Natural killer cell (primary cell): ENCODE measurements at places on chromosomes 7 and 10.

DNA sequence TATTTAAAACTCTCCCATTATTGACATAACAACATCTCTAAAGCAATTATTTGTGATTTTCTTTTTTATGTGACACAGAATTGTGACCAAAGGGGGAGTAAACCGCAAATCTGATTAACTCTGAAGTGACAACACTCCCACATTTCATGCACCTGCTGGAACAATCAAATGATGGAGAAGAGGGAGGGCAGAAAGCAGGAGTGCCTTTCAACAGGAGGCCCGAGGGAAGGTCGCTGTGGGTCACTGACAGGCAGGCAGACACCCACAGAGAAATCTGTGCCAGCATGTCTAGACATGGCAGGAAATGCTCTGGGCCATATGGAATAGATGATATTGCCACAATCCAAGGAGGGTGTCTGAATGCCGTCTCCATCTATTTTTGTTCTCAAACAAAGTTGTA is 247.3 kb downstream of the DOCK4 start:
- DNase-seq: no peak

DNA sequence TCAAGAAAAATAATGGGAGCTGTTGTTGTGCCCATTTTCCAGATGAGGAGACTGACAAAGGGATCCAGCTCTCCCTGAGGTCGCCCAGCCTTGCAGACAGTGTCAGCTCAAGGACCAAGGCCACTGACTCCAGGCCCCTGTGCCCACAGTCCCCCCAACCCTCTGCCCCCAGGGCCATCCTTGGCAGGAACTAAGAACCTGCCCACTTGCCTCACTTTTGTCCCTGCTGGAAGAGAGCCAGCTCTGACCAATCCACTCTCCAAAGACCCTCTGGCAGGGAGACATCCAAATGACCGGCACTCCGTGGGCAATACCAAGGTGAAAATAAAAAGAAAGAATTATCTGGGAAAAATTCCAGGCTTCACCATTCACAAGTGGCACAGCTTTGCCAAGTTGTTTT is 101.3 kb downstream of the TCERG1L start:
- DNase-seq: no peak

DNA sequence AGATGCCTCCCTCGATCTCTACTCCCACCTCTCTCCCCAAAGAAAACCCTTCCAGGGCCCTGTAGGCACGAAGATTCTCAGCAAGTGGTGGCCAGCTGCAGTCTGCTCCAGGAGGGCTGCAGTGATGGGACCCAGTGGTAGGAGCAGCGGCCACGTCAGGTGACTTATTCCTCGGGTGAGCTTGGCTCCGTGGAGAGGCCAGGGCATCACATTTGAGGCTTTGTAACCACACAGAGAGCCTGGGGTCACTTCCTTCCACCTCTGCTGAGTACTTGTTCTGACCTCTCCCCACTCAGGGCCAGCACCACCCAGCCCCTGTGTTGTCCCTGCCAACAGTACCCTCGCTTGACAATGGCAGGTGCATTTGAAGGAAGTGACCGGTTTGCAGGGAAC is 17.9 kb upstream of the EN2 start:
- no peak for DNase-seq

DNA sequence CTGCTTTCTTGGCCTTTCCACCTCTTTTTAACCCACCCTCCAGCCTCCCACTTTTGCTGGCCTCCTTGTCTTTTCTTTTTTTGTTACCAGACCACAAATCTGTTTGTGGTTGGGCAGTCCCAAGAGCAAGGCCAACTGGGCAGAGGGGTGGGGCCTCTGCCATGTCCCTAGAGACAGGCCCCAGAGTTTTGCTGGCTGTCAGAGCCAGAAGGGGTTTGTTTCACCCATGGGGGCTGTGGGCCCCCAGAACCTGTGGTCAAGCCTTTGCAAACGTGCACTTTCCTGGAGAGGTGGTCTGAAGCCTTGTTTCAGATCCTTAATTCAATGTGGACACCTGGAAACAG is 10.3 kb downstream of the ZMIZ1 start:
- no peak for DNase-seq

DNA sequence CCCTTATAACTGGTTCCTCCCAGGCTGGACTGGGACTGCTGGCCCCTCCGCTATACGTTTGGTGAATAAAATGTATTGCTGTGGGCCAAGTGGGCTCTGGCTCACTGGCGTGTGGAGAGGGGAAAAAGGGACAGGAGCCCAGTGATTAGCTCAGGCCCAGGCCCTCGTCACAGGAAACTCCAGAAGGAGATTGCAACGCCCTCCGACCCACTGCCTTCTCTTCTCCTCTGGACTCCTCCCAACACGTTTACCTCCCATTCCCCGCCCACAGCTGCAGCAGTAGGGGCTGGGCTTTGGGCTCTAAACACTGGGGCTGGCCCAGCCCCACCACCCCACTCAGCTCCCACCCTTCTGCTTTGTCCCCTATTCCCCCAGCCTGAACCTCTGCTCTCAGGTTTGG is 173.9 kb downstream of the NEURL1 start:
- DNase-seq: no peak

GRCh38 chr7:41447450-41448042 is 255.3 kb downstream of the INHBA start:
- DNase-seq: no peak

DNA sequence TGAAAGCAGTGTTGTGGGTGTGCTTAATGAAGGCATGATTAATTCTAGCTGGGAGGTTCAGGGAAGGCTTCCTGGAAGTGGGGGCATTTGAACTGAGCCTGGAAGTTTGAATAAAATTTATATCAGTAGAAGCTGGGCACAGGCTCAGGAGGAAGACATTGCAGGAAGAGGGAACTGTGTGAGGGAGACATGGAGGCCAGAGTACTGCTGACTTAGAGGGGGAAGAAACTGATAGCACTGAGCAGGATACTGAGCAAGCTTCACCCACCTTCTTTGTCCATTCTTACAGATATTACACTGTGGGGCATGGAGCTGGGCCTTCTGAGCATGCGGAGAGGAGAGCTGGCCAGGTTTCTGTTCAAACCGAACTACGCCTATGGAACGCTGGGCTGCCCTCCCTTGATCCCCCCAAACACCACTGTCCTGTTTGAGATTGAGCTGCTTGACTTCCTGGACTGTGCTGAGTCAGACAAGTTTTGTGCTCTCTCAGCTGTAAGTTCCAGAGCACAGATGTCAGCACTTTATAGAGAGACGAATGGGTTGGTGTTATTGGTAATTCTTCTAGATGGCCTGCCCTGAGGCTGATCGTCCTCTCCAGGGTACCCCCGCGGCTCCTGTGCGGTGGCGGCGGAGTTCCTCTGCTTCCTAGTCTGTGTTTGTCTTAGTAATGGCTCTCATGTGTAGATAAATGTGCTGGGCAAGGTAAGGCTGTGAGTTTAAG is 2.1 kb downstream of the FKBP6 start:
- no peak for DNase-seq

- no peak for DNase-seq
These were observed 252.1 kb upstream of the TAC1 start for GRCh38 chr7:97479740-97480290.

GRCh38 chr10:75432176-75432575 is 752 bp downstream of the LRMDA start:
- DNase-seq: no peak

GRCh38 chr7:131071786-131072504 is 255.7 kb upstream of the MKLN1 start:
- DNase-seq: no peak

GRCh38 chr10:63115732-63116383 is 17.3 kb upstream of the NRBF2 start:
- no peak for DNase-seq

DNA sequence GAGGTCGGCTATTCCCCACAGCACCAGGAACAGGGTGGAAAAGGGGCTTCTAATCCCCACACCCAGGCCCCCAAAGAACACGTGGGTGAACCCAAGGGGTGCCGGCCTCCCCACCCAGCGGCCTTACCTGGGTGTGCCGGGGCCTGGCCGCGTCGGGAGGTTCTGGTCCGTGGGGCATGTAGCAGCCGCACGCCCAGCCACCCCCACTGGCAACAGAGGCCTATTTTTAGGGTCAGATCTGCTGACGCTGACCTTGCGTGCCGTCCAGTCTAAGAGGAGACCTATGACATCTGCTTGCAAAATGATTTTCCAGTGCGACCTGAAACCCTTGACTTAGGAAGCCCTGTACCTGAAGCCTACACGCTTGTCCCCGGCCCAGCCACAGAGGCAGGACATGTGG is 38.0 kb upstream of the SAMD8 start:
- DNase-seq: no peak

- DNase-seq: no peak
These were observed 71.2 kb upstream of the DUSP5 start for GRCh38 chr10:110426294-110427181.

- no peak for DNase-seq
These were observed 55.6 kb upstream of the SHH start for GRCh38 chr7:155867734-155868400.

DNA sequence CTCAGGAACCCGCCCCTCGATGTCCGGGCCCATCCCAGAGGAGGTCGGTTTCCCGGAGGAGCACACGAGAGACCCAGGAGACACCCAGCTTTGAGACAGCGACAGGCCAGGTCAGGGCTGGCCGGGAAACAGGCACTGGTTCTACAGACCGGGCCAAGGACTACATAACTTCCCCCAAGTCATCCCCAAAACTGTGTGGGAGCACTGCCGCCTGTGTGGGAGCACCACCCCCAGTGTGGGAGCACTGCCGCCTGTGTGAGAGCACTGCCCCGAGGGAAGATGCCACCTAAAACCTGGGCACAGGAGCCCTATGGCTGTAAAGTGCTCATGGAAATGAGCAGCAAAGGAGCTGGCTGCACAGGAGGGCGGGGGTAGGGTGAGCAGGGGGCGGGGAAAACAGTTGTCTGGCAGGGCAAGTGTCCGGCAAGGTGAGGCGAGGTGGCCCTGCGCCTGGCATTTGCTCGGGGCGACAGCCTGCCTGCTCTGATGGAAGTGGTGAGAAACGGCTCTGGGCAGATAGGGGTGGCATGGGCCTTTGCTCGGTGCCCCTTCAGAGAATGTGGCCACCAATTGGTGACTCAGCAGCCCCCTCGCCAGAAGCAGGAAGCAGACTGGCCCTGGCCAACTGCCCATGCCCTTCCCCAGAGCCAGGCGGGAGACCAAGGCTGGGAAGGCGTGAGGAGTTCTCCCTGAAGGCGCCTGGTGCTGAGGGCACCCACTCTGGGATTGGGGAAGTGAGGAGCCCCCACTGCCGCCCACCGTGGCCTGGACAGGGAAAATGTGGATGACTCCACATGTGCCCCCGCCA is 26.2 kb downstream of the PAPOLB start:
- no peak for DNase-seq

DNA sequence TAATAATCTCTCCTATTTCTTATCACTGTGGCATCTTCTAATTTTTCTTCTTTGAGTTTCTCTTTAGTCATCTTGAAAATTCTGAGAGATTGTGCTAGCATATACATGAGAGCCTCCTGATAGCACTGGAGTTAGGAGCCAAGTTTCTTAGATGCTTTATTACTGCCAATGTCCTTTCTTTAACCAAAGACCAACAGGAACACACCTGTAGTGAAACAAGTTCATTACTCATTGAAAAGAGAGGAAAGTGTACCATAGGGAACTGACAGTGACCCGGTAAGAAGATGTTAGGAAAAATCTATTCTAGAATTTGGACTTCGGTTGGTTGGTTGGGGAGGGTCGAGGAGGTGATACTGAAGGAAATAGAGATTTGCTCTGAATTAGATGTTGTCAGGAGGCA is 27.1 kb upstream of the CD36 start:
- DNase-seq: no peak

DNA sequence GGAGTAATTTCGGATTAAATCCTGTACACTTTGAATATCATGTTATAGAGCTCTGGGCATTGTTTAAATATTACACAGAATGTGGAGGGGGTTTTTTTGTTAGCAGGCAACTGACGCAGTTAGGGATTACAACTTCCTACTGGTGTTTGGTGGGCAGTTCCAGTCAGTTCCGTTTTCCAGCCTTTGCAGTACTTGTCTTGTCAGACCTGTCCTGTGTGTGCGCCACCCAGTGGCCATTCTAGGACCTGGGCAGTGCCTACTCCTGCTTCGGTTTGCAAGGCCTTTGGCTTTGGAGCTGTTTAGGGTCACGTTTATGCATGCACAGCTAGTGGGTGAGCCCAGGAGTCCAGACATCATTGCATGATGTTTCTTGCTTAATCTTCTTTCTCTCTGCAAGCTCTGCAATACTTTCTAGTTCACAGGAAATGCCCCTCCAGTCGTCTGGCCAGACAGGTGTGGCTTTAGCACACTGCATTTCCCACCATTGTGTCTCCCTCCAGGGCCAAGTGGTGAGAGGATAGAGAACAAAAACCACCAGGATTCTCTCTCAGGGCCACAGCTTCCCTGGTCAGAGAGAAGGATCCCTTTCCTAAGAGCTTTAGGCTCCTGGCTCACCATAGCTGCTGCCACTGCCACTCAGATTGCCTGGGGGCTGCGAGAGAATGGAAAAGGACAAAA is 96.5 kb upstream of the TARP start:
- peak; percentile 90 for DNase-seq

GRCh38 chr10:15605740-15606369 is 113.9 kb downstream of the ITGA8 start:
- DNase-seq: no peak

- no peak for DNase-seq
These were observed 104.1 kb upstream of the FERD3L start for GRCh38 chr7:19249281-19249680.

DNA sequence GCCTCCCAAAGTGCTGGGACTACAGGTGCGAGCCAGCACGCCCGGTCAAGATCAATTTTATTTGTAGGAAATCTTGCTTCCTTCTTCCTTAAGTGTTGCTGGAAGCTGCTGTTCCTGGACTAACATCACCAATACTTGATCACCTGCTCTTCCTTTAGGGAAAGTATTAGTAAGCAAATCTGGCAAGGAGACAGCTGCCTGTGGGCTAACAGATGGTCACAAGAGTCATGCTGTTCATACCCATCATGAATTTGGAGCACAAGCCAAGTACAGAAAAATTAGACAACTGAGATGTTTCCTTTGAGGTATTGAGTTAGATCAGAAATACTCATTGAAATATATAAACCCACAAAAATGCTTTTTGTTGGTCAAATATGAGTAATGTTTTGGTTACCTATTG is 27.9 kb downstream of the BAIAP2L1 start:
- no peak for DNase-seq

DNA sequence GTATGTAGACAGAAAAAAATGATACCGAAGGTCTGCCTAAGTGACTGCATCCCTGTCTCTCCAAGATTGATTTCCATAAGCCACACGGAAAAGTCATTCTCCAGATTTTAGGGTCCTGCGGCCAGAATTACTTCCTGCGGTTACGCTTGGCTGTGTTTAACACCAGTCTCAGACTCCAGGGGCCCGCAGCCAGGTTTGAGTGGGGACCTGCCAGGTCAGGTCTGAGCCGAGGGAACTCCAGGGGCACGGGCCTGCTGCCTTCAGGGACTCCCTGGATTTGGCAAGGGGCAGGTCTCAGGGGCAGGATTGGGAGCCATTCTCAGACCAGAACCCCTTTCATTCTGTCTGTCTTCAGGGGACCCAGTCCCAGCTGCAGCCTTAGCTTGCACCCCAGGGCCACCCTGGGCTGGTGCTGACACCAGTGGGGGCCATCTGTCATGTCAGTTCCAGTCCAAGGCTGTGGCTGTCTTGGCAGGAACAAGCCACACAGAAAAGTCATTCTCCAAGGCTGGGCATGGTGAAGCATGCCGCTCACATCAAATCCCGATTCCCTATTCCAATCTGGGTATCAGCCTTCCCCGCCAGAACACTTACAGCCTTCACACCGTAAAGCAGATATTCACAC is 39.0 kb downstream of the TMEM120A start:
- DNase-seq: no peak

- peak; percentile 44 for DNase-seq
These were observed 2.7 kb downstream of the IGFBP1 start for GRCh38 chr7:45890902-45891461.
